ENCODE measurements at places on chromosomes 13 and 19. TPM values are rescaled to one million over a fixed set of nuclear protein-coding genes. Genes with fewer than 3 reads are reported as not detected.

PSG2 gene
- total RNA-seq: not detected

UBE2L5 gene
- total RNA-seq: not detected

OR7E24 gene
- total RNA-seq: not detected

FKRP gene
- total RNA-seq: 18.7 TPM

SELENOV gene
- total RNA-seq: 0.50 TPM

IRGC gene
- total RNA-seq: not detected

ZNF709 gene
- total RNA-seq: 4.0 TPM

BRSK1 gene
- total RNA-seq: 3.3 TPM

KIR2DL4 gene
- total RNA-seq: not detected

HIPK4 gene
- 0.07 TPM for total RNA-seq

NRTN gene
- total RNA-seq: 5.6 TPM

ARL11 gene
- 0.10 TPM for total RNA-seq

All from hepatocyte (in vitro differentiated cells).